Activated T-cell treated with anti-CD3 and anti-CD28 coated beads, Interleukin-2, amount 50 U/mL, for 48 hours (primary cell): ENCODE measurements at places on chromosomes 7 and 10.

DNA sequence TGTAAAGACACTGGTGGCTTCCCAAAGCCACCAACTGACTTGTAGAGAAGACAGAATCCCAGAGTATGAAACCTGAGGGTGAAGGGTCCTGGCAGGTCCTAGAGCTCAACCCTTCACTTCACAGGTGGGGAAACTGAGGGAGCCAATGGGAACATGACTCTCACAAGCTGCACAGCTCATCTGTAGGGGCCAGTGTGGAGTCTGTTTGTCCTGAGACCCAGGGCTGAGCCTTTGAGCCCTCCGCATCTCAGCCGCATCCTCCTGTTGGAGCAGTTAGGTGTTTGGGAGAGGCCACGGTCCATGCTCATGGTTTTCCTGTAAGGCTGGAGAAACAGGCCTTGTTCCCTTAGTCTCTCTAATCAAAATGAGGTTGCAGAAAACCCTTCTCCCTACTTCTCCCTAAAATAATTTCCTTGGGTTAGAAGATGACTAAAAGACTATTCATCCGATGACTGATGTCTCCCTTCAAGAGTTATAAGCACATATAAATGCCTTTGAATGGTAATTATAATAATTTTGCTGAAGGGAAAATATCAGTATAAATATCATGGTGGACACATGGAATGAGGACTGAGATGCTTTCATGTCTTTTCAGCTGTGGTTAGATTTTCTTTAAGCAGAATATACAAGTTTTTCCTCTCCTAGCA lies 10.3 kb downstream of the HTRA1 start:
- DNase-seq, result no peak

DNA sequence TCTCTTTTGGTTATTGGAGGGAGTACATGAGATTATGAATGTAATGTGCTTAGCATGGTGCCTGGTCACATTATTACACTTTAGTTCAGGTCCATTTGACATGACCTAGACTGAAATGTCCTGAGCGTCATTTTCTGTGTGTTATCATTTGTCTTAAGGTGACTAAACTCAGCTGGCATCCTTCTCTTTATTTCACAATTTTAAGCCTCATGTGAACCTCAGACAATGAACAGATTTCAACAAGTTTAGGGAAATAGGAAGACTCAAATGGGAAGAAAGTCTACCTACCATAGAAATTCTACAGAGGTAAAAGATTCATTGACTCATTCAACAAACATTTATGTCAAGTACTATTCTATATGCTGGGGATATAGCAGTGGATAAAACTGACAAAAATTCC lies 70.2 kb upstream of the EXOC6 start:
- DNase-seq, result no peak

DNA sequence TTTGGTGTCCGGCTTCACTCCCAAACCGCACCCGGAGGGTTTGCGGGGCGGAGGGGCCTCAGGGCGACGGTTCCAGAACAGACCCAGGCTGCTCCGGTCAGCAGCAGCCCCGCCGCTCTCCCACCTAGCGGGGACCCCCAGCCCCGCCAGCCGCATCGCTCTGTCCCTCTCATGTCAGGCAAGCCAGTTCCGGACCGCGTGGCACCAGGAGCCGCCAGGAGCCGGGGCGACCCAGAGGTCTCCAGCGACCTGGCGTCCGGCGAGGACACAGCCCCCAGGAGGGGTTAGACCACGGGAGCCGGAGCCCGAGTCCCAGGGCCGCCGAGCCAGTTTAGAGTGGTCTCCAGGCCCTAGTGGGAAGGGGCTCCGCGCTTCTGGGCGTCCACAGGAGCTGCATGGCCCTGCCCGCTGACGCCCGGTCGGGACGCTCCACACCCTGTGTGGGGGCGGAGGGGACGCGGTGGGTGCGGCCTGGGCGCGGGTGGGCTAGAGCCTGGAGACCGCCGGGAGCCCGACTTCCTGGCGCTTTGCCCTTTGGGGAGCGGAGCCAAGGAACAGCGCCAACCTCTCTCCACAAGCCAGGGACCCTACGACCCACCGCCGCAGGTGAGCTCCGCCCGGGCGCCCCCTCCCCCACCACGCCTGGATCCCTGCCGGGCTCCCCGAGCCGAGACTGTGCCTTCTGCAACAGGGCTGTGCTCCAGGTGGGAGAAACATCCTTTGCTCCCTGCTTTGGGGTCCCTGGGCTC lies 43.4 kb downstream of the ZNF117 start:
- no peak for DNase-seq

DNA sequence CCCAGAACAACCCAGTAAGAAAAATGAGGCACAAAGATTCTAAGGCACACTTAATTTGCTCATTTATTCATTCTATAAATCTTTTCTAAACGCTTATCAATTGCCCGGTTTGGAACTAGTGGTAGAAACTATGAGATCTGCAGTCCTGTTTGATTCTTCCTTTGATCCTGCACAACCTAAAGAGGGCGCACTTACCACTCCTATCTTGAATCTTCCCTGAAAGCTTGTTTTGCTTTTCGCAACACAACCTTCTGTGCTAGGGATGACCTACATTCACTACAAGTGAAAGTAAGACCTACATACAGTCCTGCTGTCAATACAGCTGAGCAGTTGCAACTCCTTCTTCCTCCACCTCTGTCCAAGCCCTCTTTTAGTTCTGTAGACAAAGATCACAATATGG lies 12.6 kb upstream of the ARL4A start:
- DNase-seq, result no peak

DNA sequence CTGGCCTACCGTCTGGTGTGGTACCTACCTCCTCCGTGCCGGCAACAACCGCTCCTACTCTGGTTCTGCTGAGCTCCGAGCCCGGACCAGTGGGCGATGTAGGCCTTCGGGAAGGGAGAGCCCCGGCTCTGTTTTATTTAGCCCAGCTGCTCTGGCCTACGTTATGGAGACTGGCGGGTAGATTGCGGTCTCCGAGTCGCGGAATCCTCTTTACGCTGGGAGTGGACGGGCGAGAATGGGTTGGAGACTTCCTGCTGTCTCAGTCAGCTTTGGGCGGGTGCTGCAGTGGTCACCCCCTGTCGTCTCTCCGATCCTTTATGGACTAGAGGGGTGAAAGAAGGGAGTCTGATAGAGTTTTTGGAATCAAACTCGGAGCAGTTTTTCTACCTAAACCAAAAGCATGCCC lies 406 bp downstream of the CBLL1 start:
- DNase-seq, result no peak

DNA sequence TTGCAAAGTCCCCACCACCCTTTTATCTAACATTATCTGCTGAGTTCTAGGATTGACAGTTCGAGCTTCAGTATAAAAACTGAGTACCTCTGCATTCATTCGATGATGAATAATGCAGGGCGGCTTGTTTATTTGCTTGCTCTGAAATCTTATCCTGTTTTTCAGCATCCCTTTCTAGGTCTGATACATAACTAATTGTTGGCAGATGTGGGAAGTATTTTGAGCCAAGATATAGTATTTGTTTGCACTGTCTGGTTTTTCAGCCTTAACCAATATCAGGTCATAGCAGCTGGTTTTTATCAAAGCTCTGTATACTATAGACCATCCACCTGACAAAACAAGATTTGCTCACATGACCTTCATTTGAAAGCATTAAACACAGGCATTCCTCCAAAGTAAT lies 161.4 kb downstream of the TFEC start:
- no peak for DNase-seq

- DNase-seq, result no peak
These were observed 12.5 kb downstream of the TMEM72 start for GRCh38 chr10:44923611-44924010.

- no peak for DNase-seq
These were observed 68.1 kb downstream of the LHPP start for GRCh38 chr10:124529661-124530214.

GRCh38 chr10:1635340-1635739 lies 102.0 kb downstream of the ADARB2 start:
- no peak for DNase-seq

DNA sequence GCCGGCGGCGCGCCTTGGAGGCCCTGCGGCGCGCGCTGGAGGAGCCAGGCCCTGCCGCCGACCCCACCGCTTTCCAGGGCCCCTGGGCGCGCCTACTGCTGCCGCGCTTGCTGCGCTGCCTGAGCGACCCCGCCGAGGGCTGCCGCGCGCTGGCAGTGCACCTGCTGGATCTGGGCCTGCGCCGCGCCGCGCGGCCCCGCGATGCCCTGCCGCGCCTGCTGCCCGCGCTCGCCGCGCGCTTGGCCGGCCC lies 280 bp downstream of the DNAAF5 start:
- DNase-seq, result no peak

GRCh38 chr10:104324931-104325330 lies 13.3 kb downstream of the ITPRIP start:
- DNase-seq, result no peak

- DNase-seq, result peak; percentile 31
These were observed 114.5 kb downstream of the NKX6-2 start for GRCh38 chr10:132671228-132672154.

DNA sequence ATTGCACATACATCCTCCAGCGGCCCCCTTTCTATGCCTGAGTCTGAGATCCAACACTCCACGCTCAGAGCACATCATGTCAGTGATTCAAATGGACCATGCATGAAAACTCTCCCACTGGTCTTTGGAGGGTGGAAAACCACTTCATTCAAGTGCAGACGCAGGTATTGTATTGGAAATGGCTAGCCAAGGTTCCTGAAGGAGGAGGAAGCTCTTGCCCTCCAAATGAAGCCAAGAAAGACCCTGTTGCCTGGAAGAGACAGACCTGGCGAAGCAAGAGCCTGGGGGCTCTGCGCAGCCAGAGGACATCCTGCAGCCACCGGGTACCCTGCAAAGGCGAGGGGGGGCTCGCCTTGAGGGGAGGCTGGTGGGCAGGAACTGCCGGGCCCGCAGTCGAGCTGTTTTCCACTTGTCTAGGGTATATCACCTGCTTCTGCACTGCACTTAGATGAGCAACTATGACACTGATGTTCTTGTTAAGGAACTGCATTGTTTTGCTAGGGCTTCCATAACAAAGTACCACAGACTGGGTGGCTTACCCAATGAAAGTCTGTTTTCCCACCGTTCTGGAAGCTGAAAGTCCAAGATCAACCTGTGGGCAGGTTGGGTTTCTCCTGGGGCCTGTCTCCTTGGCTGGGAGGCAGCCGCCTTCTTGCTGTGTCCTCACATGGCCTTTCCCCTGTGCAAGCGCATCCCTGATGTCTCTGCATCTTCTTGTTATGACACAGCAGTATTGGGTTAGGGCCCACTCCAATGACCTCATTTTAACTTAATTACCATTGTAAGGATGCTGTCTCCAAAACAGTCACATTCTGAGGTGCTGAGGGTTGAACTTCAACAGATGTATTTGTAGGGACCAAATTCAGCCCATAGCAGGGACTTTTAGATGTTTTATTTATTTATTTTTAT lies 233.4 kb downstream of the ARHGAP12 start:
- no peak for DNase-seq

GRCh38 chr7:17477182-17477581 lies 178.7 kb downstream of the AHR start:
- no peak for DNase-seq
